ENCODE measurements at places on chromosomes 16 and 17.

DNA sequence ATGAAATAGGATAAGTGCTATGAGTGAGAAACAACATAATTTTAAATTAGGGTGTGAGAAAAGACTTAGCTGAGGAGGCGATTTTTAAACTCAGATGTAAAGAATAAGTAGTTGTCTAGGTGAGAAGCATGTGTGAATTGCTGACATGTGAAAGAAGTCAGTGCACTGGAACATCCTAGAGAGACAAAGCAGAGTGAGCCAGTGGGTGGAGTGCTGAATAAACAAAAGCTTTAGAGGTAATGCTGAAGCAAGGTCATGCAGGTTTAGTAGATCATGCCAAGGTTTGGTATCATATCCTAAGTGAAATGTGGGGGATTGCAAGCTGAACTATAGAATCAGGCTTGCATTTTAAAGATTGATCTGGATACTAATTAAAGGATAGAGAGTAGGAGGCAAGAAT is 89.4 kb downstream of the KIF2B start:
- DNase-seq, result no peak

DNA sequence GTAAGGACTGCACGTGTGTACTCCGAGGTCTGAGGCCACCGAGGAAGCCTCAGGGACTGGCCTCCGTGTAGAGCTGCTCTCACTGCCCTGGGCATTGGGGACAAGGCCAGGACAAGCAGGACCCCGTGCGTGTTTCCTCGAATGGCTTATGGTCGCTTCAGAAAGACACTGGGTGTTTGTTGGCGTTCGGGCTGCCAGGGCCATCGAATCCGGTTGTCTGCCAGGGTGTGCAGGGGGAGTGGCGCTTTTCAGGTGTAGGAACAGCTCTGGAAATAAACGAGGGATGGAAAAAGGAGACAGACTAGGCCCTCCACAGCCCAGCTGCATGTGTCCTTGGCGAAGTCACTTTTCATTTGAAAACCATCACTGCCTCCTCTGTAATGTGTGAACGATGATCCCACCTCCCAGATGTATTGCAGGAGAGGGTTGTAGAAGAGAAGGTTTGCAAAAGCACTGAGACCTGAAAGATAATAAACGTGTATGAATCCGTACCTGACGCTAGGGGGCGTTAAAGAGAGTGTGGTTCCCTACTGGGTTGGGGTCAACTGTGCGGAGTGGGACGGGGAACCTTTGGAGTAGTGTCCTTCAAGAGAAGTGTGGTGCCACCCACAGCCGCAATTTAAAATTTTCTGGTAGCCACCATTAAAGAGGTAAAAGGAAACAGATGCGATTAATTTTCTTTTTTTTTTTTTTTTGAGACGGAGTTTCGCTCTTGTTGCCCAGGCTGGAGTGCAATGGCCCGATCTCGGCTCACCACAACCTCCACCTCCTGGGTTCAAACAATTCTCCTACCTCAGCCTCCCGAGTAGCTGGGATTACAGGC is 2.1 kb upstream of the ZSCAN10 start:
- DNase-seq, result peak; percentile 20

GRCh38 chr16:57060323-57061083 is 31.9 kb upstream of the CPNE2 start:
- peak; percentile 2 for DNase-seq

DNA sequence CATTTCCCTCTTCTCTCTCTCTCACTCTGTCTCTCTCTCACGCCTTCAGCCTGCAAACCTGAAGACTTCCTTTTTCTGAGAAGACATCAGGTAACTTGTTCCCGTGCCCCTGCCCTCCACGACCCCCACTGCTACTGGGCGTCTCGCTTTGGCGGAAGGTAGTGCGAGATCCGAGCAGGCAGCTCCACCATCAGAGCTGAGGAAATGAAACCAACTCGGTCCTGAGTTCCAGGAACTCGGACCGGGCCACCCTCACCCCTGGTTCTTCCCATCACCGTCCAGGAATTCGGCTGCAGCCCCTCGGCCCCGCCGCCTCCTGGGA is 585 bp downstream of the MLKL start:
- DNase-seq, result peak; percentile 27

DNA sequence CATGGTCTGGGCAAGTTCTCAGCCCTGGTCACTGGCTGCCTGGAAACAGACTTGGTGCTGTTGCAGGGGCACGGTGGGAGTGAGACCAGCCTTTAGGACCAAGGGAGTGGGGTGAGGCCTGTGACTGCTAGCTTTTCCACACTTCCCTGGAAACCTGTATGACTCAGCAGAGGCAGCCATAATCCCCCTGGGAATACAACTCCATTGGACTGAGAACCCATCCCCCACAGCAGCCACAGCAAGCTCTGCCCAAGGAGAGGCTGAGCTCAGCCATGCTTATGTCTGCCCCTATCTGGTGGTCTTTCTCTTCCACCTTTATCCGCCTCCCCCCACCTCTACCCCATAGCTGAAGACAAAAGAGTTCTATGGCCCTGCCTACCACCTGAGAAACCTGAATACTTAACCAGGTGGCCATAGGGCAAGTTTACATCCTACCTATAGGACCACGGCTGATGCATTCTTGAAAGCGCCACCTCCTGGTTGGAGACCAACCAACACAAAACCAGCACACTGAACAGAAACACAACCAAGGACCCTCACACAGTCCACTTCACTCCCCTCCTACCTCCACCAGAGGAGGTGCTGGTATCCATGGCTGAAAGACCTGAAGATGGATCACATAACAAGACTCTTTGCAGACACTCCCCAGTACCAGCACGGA is 816.2 kb upstream of the SOX9 start:
- DNase-seq, result peak; percentile 29

DNA sequence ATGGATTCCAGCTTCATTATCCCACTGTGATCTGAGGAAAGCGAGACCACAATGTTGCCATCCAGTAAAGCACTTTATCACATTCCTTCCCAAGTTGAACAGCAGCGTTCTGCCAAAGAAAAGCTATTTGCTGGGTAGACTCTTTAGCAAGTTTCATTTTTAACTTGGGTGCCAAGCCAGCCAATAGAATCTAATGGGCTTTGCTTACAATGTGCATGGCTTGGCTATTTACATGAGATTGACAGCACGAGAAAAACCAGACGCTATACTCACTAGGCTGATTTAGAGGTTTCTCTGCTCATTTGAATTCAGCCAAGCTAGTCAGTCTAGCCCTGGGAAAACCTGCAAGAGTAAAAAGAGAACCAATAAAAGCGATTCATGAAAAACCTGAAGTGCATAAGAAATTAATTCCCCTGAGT is 108.9 kb downstream of the CDH13 start:
- DNase-seq, result no peak

DNA sequence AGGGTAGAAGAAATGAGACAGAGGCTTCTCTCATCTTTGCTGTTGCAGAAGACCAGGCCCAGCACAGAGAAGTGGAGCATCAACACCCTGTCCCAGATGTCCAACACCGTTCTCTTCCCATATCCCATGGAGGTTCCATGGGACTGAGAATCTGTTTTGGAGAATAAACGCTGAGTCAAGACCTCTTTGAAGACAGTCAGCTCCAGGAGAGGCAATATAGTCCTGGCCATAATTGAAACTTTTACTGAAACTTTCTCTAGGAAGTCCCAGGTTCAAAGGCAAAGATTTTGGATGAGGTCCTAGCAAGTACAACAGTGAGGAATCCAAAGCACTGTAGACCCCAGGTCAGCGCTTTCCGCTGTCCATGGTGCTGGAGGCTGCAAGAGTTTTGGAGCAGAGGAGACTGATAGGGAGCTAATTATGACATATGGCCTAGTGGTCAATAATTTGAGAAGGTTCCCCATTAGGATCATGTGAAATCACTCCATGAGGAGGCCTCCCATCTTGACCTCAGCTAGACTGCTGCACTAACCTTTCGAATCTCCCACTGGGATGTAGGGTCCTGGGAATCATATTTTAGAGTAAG is 36.0 kb downstream of the OSBPL7 start:
- no peak for DNase-seq

DNA sequence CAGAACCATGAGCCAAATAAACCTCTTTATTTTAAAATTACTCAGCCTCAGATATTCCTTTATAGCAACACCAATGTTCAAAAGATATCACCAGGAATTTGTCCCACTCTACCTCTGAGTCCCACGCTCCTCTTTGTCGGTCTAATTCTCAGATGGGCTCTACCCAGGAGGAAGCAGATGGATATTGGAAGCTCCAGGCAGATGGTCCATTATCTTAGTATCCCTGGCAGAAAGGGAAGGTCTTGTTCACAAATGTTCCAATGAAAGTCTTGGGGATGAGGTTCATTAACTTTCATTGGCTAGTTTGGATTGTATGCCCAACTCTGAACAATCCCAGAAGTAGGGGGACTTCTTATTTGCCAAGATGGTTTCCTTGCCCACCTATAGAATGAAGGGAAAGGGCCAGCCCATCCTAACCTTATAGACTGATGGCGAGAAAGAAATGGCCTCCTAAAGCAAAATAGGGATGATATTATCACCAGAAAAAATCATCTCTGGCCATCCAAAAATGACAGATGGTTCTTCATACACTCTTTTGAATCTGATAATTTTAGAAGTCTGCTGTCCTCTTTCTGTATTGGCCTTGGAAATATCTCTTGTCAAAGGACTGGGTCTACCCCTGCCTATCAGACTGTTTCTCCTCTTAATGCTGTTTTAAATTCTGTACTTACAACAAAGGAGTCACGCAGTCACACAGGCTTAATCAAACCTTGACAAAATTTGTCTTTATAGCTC is 21.3 kb upstream of the ELAC2 start:
- no peak for DNase-seq

GRCh38 chr17:68830313-68830712 is 124.9 kb downstream of the ABCA8 start:
- no peak for DNase-seq

DNA sequence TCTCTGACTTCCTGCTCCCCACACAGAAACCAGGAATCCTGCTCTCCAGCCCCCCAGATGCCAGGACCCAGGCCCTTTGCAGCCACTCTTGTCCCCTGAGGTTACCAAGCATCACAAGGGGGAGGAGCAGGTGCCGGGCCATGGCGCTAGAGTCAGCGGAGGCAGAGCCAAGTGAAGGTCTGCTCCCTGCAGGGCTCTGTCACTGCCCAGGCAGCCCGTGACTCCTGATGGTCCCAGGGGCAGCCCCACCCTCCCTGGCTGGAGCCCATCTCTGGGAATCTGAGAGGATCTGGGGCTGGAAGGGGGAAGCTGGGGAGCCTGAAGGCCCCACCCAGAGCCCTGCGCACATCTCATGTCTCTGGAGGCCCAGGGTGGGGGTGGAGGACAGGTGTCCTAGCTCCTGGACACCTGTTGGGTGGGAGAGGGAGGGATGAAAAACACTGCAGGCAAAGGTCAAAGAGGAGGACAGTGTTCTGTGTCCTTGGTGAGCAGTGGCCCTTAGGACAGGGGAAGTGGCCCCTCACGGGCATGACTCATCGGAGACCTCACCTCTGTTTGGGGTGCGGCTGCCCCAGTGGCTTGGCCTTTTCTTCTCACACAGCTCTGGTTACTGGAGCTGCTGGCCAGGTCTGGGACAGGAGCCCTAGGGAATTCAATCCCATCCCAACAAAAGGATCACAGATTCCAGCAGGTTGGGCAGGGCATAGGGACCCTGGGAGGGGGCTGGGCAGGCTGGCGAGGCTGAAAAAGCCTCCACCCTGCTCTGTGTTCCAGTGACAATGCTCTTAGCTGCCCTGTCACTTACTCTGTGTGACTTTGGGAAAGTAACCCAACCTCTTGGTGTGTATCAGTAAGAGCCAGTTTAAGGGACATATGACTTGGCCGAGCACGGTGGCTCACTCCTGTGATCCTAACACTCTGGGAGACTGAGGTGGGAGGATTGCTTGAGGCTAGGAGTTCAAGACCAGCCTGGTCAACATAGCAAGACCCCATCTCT is at the start of gene PRSS36:
TSS of gene PRSS36 (minus strand) at position 173 of the 997 bp plus-strand sequence. CDS start at position 142, 31 bp downstream.
- DNase-seq, result no peak

- no peak for DNase-seq
Measured at GRCh38 chr16:12804395-12804794, 708 bp upstream of the CPPED1 start.

DNA sequence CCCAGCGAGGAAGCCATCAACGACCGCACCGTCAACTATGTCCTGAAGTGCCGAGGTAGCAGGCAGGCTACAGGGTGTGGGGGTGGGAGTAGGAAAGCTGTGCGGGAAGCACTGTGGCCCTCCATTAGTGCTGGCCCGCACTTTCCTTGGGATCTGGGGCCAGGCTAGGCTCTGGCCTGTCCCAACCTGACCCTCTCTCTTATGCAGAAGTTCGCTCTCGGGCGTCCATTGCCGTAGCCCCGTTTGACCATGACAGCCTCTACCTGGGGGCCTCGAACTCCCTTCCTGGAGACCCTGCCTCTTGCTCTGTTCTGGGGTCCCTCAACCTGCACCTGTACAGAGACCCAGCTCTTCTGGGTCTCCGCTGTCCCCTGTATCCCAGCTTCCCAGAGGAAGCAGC is 8.6 kb downstream of the PLEKHG4 start:
- DNase-seq, result no peak

DNA sequence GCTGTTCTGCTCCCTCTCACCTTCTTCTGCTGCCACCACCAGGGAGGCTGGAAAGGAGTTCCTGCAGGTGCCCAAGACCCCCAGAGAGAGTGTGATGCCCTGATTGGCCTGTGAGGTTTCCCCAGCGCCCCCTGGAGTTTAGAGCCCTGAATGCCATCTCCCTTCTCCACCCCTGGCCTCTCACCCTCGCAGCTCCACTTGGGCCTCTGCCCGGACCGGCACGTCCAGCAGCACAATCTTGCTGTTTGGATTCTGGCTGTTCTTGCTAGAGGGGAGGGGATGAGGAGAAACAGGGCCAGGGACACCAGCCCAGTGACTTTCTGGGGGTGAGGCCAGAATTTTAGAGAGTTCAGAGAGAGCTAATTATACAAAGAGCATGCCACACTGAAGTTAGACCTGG is 12.5 kb upstream of the FAM171A2 start:
- DNase-seq, result no peak

DNA sequence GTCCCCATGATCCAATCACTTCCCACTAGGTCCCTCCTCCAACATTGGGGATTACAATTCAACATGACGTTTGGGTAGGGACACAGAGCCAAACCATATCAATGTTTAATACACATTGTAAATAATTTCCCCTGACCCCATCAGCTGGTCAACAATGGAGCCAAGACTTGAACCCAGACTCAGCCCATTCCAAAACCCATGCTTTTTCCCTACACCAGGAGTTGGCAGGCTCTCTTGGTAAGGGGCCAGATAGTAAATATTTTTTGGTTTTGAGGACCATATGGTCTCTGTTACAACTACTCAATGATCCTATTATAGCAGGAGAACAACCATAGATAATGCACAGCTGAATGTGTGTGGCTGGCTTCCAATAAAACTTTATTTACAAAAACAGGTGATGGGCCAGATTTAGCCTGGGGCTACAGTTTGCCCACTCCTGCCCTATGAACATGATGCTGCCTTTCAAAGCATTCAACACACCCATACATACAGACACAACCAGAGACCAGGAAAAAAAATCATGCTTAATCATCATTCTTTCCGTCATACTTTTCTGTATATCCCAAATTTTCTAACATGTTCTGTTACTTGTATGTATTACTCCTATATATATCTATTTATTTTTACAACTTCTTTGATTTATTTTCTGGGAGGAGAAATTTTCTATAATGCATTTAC is 22.1 kb upstream of the MSI2 start:
- DNase-seq, result no peak
